NCI-H187 (cell line): ENCODE measurements at places on chromosomes 4 and X.

DNA sequence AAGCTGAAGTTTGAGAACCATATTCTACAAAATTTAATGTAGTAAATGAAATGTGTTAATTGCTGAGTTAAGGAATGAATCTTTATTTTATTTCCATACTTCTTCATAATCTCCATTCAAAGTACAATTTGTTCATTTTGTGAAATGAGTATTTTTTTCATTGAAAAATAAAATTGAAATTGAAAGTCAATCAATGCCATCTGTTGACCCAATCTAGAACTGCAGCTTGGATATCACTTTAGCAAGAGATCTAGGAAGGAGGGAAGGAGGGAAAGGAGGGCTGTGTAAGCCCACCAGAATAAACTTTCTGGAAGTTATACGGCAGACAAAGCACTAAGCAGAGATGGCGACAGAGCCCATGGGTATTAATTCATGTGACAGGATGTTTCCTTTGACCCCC is 128.4 kb downstream of the ZMAT1 start:
- DNase-seq, result no peak

DNA sequence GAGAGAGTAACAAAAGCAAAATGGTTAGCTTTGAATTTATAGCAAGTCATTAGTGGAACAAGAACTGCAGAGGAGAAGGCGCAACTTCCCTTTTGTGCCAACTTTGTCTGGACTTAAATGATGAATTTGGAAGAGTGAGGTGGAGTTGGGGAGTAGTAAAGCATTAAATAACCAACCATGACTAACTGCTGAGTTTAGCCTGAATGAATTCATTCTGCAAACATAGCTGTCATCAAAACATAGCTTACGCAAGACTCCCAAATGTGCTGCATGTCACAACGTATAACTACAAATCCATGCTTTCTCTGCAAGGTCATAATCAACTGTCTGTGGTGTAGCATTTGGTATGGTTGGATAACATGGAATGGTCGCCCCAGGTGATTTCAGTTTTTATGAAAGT is 75.9 kb upstream of the RPL34 start:
- no peak for DNase-seq

GRCh38 chr4:86957215-86957614 is 22.4 kb downstream of the AFF1 start:
- no peak for DNase-seq

GRCh38 chr4:164847967-164848649 is 28.9 kb upstream of the APELA start:
- DNase-seq, result no peak

DNA sequence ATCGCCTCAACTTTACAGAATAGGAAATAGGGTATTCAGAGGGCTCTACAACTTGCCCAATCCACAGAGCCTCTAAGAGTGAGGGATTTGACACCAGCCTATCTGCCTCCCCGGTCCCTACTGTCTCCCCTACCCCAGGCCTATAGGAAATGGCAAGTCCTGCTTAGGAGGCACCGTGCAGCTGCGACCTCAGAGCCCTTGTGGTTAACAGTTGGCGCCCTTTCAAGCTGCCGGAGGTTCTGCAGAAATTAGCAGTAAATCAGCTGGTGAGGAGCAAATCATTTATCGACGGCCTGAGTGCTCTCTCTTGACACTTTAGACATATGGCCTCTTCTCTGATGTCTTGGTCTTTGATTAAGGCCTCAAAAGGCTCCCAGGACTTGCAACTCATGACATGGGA is 96.9 kb downstream of the CLNK start:
- DNase-seq, result no peak

DNA sequence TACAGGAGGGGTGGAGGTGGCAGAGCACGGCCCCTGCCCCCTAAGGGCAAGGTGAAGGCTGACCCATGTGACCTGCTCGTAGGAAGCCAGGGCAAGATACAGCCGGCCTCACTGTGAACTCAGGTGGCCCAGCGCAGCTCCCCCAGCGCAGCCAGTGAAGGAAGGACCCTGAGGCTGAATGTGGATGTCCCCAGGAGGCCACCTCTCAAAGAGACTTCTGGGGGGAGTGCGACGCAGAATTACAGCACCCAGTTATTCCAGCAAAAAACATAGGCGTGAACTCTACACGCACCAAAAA is 52.6 kb downstream of the ZFYVE28 start:
- no peak for DNase-seq

GRCh38 chrX:4547213-4547836 is 833.9 kb upstream of the PRKX start:
- DNase-seq, result peak; percentile 50

- no peak for DNase-seq
Measured at GRCh38 chr4:145880355-145880960, 58.2 kb downstream of the ZNF827 start.

DNA sequence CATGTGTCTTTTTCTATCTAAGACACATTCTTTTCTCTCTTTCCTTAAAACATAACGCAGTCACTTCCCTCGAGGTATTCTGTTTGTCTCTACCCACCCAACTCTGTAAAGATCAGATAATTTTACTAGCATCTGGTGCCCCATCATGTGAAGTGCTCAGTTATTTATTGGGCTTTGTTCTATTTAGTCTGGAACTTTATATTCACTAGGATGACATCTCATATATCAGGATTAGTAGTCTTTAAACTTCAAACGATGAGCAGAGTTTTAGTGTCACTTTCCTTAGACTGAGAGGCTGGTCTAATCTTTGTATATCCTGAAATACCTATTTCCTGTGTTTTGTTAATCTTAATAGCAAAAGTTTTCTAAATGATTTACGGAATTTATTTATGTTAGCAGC is 445.5 kb upstream of the NDST3 start:
- DNase-seq, result no peak

- no peak for DNase-seq
Measured at GRCh38 chr4:16582526-16582925, 315.9 kb downstream of the LDB2 start.

- DNase-seq, result no peak
Measured at GRCh38 chr4:54669831-54670230, 12.1 kb downstream of the KIT start.

DNA sequence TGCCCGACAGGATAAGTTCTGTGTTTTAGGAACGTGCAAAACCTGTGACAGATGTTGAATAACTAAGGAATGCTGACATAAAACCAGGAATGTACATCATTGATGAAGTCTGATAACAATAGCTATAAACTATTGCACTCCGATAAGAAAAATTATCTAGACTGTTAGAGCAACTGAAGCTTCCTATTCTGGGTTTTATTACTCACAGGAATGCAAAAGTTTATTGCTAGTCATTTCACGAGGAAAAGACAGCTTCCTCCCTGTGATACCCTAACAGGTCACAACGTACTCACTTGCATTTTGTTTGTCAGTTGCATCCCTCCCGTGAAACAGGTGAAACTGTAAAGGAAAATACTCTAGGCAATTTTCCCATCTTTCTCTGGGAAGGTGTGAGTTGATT is 65.9 kb downstream of the CLDN22 start:
- DNase-seq, result no peak

GRCh38 chrX:7706032-7706431 is 136.9 kb upstream of the VCX start:
- no peak for DNase-seq

DNA sequence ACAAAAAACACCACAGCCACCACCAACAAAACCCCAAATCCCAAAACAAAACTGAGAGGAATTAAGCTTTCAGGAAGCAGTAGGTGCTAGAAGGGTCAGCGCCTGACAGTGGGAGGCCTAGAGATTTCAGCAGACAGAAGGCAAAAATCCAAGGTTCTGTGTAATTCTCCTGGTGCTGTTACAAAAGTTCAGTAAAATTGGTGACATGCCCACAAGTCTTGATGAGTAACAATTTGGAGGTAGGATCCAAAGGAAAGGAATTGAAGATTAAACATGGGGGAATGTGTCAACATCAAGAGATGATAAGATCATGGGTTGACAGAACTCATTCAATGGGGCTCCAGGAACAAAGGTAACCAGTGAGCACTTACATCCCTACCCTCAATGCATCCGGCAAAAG is 653.8 kb upstream of the CPEB2 start:
- no peak for DNase-seq

GRCh38 chr4:42945874-42946273 is 53.4 kb downstream of the GRXCR1 start:
- DNase-seq, result no peak

DNA sequence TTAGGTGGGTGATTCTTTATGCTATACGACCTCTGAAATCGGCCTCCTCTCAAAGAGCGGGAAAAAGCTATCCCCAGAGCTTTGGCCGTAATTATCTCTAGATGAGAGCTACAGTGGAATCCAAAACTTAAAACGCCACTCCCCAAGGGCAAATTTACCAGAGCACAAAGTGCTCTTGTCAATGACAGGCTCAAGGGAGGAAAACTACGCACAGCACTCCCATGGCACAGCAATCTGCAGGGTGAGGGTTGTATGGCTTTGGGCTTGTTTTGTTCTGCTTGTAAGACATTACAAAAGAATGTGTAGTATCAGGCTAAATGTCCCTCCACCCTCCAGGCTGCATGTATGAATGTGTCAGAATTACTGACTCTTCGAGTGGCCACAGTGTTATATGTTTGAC is 44.0 kb downstream of the ARHGEF6 start:
- DNase-seq, result no peak

DNA sequence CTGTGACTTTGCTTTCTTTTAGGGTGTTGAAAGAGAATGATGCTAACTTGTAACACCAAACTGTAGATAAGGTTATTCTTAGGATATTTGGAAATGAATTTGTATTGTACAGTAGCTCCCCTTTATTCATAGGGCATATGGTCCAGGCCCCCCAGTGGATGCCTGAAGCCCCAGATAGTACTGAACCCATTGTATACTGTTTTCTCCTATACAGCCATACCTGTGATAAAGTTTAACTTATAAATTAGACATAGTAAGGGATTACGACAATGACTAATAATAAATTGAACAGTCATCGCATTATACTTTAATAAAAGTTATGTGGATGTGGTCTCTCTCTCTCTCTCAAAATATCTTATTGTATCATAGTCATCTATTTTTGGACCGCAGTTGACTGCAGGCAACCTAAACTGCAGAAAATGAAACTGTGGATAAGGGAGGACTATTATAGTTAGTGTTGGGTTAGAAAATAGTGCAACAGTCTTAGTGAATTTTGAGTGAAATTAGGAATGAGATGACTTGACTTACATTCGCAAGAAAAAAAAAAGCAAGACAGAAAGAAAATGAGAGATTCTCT is 105.1 kb downstream of the CLDN22 start:
- DNase-seq, result no peak

GRCh38 chr4:3791256-3791655 is 25.1 kb downstream of the ADRA2C start:
- no peak for DNase-seq

GRCh38 chr4:78722878-78723277 is 53.3 kb upstream of the BMP2K start:
- no peak for DNase-seq

- DNase-seq, result no peak
Measured at GRCh38 chr4:85901500-85901899, 426.6 kb downstream of the ARHGAP24 start.

DNA sequence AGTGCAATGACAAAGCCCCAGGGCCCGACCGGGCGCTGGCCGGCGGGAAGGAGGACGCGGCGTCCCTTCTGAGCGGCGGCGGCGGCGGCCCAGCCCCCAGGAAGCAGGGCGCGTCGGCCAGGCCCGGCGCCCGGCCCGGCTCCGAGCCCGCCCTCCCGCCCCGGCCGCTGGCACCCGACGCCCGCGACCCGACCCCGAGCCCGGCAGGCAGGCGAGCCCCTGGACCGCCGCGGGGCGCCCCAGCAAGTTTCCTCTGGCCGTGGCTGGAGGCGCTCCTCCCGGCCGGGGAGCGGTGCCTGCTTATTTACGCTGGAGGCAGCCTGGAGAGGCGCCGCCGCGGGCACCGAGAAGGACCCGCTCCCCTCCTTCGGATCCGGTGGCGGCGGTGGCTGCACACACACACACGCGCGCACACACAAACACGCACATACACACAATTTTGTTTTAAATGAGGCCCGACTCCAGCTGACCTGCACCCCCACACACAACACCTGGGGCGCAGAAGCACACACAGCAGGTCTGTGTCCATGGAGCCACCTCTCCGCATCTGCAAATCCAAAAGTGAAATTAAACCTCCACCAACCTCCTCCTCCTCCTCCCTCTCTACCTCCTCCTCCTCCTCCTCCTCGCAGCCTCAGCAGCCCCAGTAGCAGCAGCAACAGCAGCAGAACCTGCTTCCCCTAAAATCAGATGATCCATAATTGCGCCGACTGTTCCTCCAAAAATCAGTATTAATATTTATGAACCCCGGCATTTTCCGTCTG is 669 bp downstream of the IRF2 start:
- no peak for DNase-seq

GRCh38 chr4:118968813-118969212 is 80.2 kb downstream of the SYNPO2 start:
- no peak for DNase-seq

GRCh38 chr4:175435381-175435783 is 376.7 kb downstream of the GPM6A start:
- no peak for DNase-seq

DNA sequence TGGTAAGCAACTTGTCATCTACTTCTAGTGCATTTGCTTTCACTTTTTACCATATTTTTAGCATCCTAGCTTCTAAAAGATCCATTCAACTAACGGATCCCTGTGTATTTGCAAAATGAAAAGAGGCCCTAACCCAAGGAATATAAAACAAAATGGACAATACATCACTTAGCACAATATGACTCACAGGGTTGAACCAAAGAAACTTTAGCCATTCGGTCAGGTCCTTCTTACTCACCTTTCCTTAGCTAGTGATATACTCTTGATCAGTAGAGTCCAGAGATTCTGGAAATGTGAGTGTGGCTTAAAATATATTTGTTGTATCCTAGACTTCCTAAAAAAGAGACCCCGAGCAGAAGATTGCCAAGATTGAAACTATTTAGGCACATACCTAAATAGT is 19.5 kb downstream of the TMPRSS11E start:
- DNase-seq, result no peak

- DNase-seq, result no peak
Measured at GRCh38 chrX:149284616-149285015, 220.5 kb downstream of the IDS start.

DNA sequence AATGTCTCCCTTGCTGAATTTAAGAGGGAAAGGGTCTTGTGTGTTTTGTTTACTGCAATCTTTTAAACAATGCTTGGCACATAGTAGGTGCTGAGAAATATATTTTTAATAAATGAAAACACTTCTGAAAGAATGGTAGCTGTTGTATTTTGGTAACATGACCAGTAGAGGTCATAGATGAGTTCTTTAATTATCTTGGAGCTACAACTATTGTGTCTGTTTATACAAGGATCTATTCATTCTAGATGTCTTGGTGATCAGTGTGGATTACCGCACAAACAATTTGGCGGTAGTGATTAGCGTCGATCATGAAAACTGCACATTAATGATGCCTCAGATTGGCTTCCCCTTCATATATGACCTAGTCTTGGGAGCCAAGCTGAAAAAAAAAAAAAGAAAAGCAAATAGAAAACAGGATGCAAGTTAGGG is 21.4 kb upstream of the SCRG1 start:
- no peak for DNase-seq

DNA sequence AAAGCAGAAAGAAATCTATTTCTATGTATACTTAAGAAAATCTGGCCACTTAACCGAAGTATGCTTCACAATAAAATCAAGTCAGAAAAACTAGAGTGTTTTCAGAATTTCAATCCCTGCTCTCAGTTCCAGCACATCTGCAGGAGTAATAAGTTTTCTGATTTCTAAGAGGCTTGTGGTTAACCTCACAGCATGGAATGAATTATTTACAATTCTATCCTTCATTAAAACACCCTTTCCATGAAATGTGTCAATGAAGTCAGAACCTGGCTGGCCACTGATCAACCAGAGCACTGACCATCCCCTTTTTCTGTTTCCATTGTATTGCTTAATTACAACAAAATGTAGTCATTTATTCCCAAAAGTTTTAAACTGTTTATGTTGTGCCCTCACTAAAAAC is 781.4 kb upstream of the INTU start:
- no peak for DNase-seq

GRCh38 chr4:75786526-75786925 is 62.1 kb downstream of the USO1 start:
- no peak for DNase-seq
